Activated CD4-positive, alpha-beta T cell treated with anti-CD3 and anti-CD28 coated beads, Interleukin-2, amount 10 ng/mL, durations not matched to agents 7 days and 5 days (primary cell): ENCODE measurements at places on chromosomes 7 and 10. TPM values are rescaled to one million over a fixed set of nuclear protein-coding genes. Genes with fewer than 3 reads are reported as not detected.

MET gene
- total RNA-seq, result 0.22 TPM

DNA sequence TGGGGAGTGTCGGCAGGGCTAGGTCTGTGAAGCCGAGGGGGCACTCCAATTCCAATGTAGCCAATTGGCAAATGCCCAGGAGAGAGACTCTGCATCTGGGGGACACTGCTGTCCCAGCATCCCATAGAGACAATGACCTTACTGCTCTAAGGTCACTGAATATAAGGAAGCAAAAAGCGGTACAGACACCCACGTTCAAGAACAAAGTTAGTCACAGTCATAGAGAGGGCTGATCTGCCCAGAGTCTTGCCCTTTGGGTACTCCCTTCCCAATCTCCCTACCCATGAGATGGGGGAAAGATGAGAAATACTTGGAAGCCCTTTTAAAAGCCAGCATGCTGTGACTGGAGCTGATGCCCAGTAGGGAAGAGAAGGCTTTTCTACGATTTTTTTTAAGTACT, 76.3 kb upstream of the GSDME start:
- H3K36me3 ChIP-seq, result peaks cover 62% of the 10 kb centered on the region
- DNase-seq, result no peak
- peaks cover 75% of the 10 kb centered on the region for H3K4me1 ChIP-seq
- no peak overlapping the region for H3K27ac ChIP-seq
- H3K27me3 ChIP-seq, result no peaks in the 10 kb centered on the region
- H3K4me3 ChIP-seq, result no peak overlapping the region

DNA sequence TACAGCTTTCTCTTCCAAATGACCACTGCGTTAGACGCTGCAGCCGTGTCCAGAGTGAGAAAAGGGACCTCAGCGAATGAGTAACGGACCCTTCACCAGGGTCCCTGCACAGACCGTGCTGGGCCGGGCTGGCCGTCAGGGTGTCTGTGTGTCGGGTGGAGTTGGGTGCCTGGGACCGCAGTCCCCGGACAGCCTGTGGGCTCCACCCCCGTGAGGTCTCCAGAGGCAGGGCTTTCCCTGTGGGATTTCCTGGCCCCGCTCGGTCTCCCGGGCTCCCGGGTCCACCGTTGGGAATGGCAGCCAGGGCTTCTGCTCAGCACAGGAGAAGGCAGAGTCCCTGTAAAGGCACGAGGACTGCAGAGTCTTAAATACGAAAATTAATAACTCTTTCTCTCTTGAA, 509.7 kb downstream of the TCERG1L start:
- no peaks in the 10 kb centered on the region for H3K27me3 ChIP-seq
- DNase-seq, result no peak
- no peaks in the 10 kb centered on the region for H3K4me1 ChIP-seq
- H3K4me3 ChIP-seq, result no peak overlapping the region
- no peak overlapping the region for H3K27ac ChIP-seq
- H3K36me3 ChIP-seq, result no peaks in the 10 kb centered on the region

PNLIP gene
- total RNA-seq, result not detected

DNA sequence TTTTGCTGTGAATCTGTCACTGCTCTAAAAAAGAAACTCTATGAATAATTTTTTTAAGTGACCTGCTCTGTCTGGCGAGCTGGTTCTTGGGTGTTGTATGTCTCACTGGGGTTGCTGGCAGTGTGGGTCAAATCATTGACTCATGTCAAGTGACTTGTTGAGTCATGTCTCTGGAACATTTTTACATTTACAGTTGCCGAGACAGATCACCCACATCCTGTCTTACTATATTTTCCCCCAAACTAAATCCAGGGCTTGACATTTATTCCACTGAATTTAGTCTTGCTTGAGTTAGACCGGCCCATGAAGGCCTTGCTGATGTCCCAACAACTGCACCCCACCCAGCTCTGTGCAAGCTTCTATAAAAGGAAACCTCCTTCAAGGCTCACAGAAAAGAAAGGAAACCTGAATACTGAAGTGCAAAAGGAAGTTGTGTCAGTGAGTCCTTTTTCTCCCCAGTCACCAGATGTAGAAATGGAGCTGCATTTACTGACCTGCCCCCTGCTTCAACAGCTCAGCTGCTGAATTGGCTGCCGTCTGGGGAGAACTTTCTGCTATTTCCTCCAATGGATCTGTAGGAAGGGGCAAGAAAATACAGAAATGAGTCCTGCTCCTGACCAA, 290.3 kb downstream of the TNS3 start:
- H3K27ac ChIP-seq, result no peak overlapping the region
- H3K4me1 ChIP-seq, result peaks cover 9% of the 10 kb centered on the region
- no peaks in the 10 kb centered on the region for H3K36me3 ChIP-seq
- H3K27me3 ChIP-seq, result peaks cover 4% of the 10 kb centered on the region

- H3K27me3 ChIP-seq, result no peaks in the 10 kb centered on the region
- no peaks in the 10 kb centered on the region for H3K4me1 ChIP-seq
- H3K27ac ChIP-seq, result no peak overlapping the region
- no peaks in the 10 kb centered on the region for H3K36me3 ChIP-seq
- no peak for DNase-seq
Measured at GRCh38 chr7:31957090-31957720, 113.0 kb downstream of the PDE1C start.

- no peak for DNase-seq
- H3K4me3 ChIP-seq, result peak overlapping the region; percentile 55
- H3K27ac ChIP-seq, result peak overlapping the region; percentile 17
- peaks cover 15% of the 10 kb centered on the region for H3K4me1 ChIP-seq
- H3K27me3 ChIP-seq, result no peaks in the 10 kb centered on the region
Measured at GRCh38 chr7:151851782-151852181, 25.1 kb downstream of the PRKAG2 start.

SFTPD gene
- not detected for total RNA-seq

GRCh38 chr7:138941545-138941944, 39.6 kb downstream of the KIAA1549 start:
- H3K4me3 ChIP-seq, result no peak overlapping the region
- H3K27ac ChIP-seq, result no peak overlapping the region
- no peaks in the 10 kb centered on the region for H3K4me1 ChIP-seq
- no peaks in the 10 kb centered on the region for H3K36me3 ChIP-seq
- DNase-seq, result no peak

SEPTIN14 gene
- total RNA-seq, result not detected

RSPH10B2 gene
- 0.22 TPM for total RNA-seq

DNA sequence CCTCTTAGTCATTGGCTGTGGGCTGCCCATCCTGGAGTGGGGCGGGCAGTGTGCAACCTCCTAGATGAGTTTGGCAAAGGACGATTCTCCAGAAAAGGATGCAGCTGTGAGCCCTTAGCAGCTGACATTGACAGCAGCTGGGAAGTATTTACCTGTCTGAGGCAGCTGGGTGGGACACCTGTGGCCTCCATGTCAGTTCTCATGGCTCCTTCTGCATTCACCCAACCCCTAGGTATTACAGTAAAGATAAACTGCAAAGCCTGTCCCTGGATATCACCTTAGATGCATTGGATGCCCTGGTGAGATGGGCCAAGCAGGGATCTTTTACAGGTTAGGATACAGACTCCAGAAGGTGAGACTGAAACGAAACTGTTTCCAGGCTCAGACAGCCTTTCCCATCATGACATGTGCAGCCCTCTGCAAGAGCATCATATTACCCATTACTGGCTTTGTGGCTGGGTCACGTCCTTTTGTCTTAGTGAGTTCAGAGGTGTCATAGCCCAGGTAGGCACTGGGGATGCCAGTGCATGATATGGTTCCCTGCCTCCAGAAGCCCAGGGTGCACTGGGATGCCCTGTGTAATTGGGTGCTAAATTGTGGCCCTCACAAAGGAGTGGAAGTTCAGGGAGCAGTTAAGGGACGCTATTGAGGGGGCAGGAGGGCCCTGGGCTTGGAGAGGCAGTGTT, 28.9 kb downstream of the MINDY4 start:
- H3K27ac ChIP-seq, result no peak overlapping the region
- H3K4me1 ChIP-seq, result peaks cover 30% of the 10 kb centered on the region
- H3K4me3 ChIP-seq, result no peak overlapping the region
- H3K36me3 ChIP-seq, result no peaks in the 10 kb centered on the region
- H3K27me3 ChIP-seq, result no peaks in the 10 kb centered on the region

- H3K4me3 ChIP-seq, result no peak overlapping the region
- no peaks in the 10 kb centered on the region for H3K36me3 ChIP-seq
- no peak for DNase-seq
- no peaks in the 10 kb centered on the region for H3K4me1 ChIP-seq
- no peak overlapping the region for H3K27ac ChIP-seq
Measured at GRCh38 chr7:51789489-51789888, 472.9 kb upstream of the COBL start.

GRID1 gene
- not detected for total RNA-seq

DNA sequence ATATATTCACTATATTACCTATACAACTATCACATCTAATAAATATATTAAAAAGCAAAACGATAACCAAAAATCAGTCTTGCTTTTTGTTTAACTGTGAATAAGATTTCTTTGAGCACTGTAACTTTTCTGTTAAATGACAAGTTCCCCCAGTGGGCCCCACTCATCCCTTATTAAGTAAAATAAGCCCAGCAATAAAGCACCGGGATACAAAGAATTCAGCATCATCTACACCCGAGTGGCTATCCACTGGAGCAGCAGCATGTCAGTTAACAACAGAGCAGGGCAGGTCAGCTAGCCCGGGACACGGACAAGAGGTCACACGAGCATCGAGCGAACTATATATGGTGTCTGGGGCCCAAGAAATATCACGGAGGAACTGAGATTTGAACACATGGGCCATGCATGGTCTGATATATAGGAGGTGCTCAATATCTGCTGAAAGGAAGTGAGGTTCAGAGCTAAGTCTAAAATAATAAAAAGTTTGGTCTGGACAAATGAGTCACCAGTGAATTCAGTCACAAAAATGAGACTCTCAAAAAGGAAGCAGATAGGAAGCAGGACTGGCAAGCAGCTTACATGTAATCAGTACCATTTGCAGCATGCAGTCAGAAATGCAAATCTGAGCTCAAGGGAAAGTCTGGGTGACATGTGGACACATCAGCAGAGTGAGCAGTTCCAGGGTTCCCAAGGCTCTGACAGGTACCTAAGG, 4.1 kb downstream of the ERCC6 start:
- peaks cover 43% of the 10 kb centered on the region for H3K4me1 ChIP-seq
- no peak overlapping the region for H3K27ac ChIP-seq
- no peak overlapping the region for H3K4me3 ChIP-seq
- no peak for DNase-seq
- H3K36me3 ChIP-seq, result peaks cover 11% of the 10 kb centered on the region

GRCh38 chr10:51861731-51862130, 162.3 kb upstream of the CSTF2T start:
- no peaks in the 10 kb centered on the region for H3K4me1 ChIP-seq
- no peak overlapping the region for H3K4me3 ChIP-seq
- H3K27ac ChIP-seq, result no peak overlapping the region
- H3K27me3 ChIP-seq, result no peaks in the 10 kb centered on the region

- DNase-seq, result no peak
- no peaks in the 10 kb centered on the region for H3K36me3 ChIP-seq
- no peak within 1 kb of the TSS for H3K27ac ChIP-seq
- no peaks in the 10 kb centered on the region for H3K27me3 ChIP-seq
- H3K4me3 ChIP-seq, result no peak within 1 kb of the TSS
Measured at GRCh38 chr7:130292682-130293257, at the start of gene CPA4. Gene CPA4 (plus strand): TSS chr7:130293161. CDS start chr7:130293181, 20 bp downstream.

GRCh38 chr10:1102831-1103230, 46.6 kb downstream of the WDR37 start:
- H3K27ac ChIP-seq, result no peak overlapping the region
- H3K27me3 ChIP-seq, result no peaks in the 10 kb centered on the region
- peaks cover 49% of the 10 kb centered on the region for H3K36me3 ChIP-seq
- no peak overlapping the region for H3K4me3 ChIP-seq
- DNase-seq, result no peak
- peaks cover 12% of the 10 kb centered on the region for H3K4me1 ChIP-seq

DNA sequence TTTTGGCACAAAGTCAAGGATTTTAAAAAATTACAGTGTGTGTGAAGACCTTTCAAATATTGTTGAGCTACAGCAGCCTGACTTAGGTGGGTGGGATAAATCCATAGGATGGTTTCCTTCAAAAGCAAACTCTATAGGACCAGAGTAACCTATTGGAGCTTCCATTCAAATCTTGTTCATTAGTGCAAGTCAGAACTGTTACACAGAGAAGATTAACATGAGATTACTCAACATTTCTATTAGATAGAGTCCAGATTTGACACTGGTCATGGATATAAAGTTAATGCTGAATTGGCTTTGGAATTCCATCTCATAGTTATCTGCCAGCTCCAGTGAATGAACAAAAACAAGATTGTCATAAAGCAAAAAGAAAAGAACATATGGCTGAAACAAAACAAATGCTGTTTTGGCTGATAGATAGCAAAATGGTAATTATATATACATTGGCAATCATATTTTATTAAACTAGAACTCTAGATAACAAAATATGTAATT, 129.6 kb upstream of the SEMA3A start:
- no peak overlapping the region for H3K4me3 ChIP-seq
- H3K36me3 ChIP-seq, result no peaks in the 10 kb centered on the region
- no peak for DNase-seq
- no peaks in the 10 kb centered on the region for H3K4me1 ChIP-seq

DNA sequence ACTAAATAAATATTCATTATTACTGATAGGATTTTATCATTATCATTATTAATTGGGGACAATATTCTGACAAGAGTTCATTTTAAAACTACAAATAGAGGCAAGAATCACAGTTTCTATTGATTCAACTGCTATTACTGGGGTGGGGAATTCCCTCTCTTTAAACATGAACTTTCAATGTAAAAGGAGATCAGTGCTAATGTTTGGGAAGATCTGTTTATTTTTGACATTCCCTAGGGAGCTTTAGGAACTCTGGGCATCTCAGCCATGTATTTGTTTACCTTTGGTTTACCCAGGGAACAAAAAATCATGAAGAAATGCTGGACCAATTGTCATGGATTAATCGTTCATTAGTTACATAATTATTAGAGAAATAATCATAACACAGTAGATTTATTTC, 443.2 kb upstream of the AKR1E2 start:
- H3K27ac ChIP-seq, result no peak overlapping the region
- no peaks in the 10 kb centered on the region for H3K4me1 ChIP-seq
- no peak overlapping the region for H3K4me3 ChIP-seq
- H3K36me3 ChIP-seq, result no peaks in the 10 kb centered on the region

DNA sequence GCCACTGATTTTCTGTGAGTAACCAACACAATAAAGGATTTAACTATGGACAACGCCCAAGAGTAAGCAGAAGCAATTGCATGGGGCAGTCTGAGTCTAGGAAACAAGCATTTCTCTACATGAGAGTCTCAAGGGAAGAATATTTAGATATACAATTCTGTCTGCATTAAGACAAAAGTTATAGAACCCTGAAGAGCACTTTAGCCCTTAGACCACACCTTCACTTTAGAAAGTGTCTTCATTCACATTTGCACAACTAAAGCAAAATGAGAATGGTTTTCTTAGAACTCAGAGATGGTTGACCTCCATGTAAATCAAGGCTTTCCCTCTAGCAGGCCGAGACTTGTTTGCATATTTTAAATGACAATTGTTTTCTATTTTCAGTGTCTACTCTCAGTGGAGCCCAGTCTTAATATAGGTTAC, 25.5 kb upstream of the TRIM24 start:
- H3K27me3 ChIP-seq, result no peaks in the 10 kb centered on the region
- peaks cover 4% of the 10 kb centered on the region for H3K36me3 ChIP-seq
- H3K4me1 ChIP-seq, result no peaks in the 10 kb centered on the region
- no peak for DNase-seq
- H3K27ac ChIP-seq, result no peak overlapping the region

ZDHHC16 gene
- total RNA-seq, result 38.5 TPM
